IgD-negative memory B cell (primary cell): ENCODE measurements at places on chromosomes 3 and 15. TPM values are rescaled to one million over a fixed set of nuclear protein-coding genes. Genes with fewer than 3 reads are reported as not detected.

CP gene
- 0.24 TPM for polyA plus RNA-seq

ZNF502 gene
- polyA plus RNA-seq: 1.9 TPM

GPR160 gene
- 40.9 TPM for polyA plus RNA-seq

NTRK3 gene
- not detected for polyA plus RNA-seq

NCEH1 gene
- 4.5 TPM for polyA plus RNA-seq

RASL12 gene
- polyA plus RNA-seq: not detected
